ENCODE measurements at places on chromosomes 7 and 10. TPM values are rescaled to one million over a fixed set of nuclear protein-coding genes. Genes with fewer than 3 reads are reported as not detected.

- DNase-seq, result no peak
Measured at GRCh38 chr7:143455942-143456341, 12.7 kb downstream of the TAS2R60 start.

DNA sequence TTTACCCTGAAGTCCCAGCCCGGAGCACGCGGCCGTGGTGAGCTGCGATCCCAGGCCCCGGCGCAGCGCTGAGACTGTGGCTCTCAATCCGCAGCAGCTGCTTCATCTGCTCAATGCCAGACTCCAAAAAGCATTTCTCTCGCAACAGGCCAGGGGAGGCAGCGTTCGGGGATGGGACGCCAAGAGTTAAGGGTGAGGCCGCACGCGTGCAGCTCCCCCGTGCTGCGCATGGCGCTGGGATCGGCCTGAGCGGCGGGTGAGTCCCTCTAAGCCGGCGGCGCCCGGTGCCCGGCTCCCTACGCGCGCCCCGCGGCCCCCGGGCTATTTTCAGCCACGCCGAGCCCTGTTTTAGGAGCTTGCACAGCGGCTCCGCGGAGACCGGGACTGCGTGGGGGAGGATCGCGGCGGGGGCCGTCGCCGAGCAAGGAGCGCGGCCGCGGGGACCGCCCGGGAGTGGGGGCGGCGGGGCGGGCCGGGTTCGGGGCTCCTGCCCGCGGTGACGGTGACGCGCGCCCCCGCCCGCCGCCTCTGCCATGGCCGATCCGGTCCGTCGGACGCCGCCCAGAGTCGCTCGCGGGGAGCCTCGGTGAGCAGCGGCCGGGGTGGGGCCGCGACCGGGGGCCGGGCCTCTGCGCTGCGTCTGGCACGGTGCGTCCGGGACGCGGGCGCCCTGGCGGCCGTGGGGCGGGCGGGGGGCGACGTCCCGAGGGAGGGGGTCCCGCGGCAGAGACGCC, 29.4 kb upstream of the JAKMIP3 start:
- DNase-seq, result no peak

- no peak for DNase-seq
Measured at GRCh38 chr10:127444155-127444554, 105.0 kb upstream of the NPS start.

CPA2 gene
- not detected for total RNA-seq

GRCh38 chr7:153858355-153858754, 193.8 kb upstream of the DPP6 start:
- no peak for DNase-seq

ANKRD22 gene
- 19.6 TPM for total RNA-seq

DNA sequence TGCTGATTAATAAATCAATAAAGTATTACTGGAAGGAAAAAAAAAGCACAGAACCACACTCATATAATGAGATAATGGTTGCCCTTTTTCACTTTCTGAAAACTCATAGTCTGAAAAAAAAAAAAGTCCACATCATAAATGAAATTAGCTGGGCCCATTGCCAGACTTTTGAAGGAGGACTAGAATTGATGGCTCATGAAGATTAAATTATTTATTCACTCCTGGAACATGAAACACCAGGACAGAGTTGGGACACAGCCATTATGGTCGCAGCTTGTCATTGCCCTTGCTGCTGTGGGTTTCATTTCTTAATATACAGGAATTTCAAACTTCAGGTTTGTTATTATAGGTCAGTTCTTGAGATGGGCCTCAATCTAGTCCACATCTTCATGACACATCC, 91.9 kb downstream of the CNTNAP2 start:
- no peak for DNase-seq

DNA sequence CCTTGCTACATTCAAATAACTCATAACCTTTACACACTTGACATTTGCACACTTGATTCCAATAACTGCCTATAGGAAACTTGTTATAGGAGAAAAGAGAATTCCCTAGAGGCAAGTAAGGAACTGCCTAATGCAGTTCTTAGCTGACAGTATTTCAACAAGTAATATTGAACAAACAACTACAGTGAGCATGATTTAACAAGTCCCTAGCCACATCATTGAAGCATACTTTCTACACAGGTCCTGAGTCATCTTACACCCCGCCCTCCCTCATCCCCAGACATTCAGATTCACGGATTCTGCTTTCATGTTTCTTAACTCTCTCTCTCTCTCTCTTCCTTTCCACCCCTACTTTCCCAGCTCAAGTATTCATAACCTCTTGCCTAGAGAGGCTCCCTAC, 153.5 kb downstream of the LSM5 start:
- DNase-seq, result no peak

DNA sequence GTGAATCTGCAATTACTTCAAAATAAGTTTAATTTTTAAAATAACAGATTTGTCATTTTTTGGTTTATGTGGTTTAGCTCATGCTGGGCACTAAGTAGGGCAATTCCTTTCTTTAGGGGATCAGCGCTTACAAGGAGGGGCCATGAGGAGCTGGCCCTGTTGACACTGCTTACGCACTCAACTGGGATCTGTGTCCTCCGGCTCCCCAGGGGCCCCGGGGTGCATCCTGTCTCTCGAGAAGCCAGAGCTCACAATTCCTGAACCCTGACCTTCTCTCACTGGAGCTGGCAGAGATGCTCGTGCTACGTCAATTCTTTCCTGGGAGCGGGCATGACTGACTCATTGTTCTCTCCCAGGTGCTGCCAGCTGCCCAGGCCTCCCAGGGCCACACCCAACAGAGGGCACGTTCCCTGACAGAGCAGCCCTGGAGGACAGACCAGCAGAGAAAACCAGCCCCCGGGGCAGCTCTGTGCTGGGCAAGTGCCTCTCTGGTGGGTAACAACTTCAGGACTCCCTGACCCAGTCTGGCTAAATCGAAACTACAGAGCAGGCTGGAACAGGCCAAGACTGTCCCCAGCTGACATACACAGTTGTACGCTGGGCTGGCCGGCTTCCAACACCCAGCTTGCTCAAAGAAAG, 36.8 kb downstream of the CTBP2 start:
- DNase-seq, result no peak

- no peak for DNase-seq
Measured at GRCh38 chr7:81014266-81014665, 95.4 kb upstream of the SEMA3C start.

GRCh38 chr10:344582-345200, 209.4 kb downstream of the ZMYND11 start:
- no peak for DNase-seq

- no peak for DNase-seq
Measured at GRCh38 chr7:29345590-29345989, 151.0 kb downstream of the CHN2 start.
